ENCODE measurements at places on chromosomes 6 and 20. TPM values are rescaled to one million over a fixed set of nuclear protein-coding genes. Genes with fewer than 3 reads are reported as not detected.

The NRSN2 gene
- 56.7 TPM for total RNA-seq

The TMEM244 gene
- total RNA-seq, result not detected

The MYCT1 gene
- total RNA-seq, result 20.1 TPM

The ARHGAP40 gene
- not detected for total RNA-seq

The CSNK2A1 gene
- total RNA-seq, result 109 TPM

The PNISR gene
- total RNA-seq, result 183 TPM

The TINAG gene
- total RNA-seq, result not detected

The MAPK13 gene
- total RNA-seq, result 50.9 TPM

The MOCS1 gene
- 23.4 TPM for total RNA-seq

The MYO6 gene
- 40.1 TPM for total RNA-seq

The SPATA25 gene
- not detected for total RNA-seq

The MDFI gene
- 5.9 TPM for total RNA-seq

The ARFGEF3 gene
- total RNA-seq, result 7.2 TPM

The CCM2L gene
- 9.8 TPM for total RNA-seq

The CLVS2 gene
- not detected for total RNA-seq

The SLC17A2 gene
- not detected for total RNA-seq

The CARMIL1 gene
- 30.8 TPM for total RNA-seq

The MYMX gene
- total RNA-seq, result not detected

The DEFB124 gene
- total RNA-seq, result not detected

Data from thyroid gland (tissue), 4 donors.